ENCODE measurements at places on chromosomes 5 and 9.

DNA sequence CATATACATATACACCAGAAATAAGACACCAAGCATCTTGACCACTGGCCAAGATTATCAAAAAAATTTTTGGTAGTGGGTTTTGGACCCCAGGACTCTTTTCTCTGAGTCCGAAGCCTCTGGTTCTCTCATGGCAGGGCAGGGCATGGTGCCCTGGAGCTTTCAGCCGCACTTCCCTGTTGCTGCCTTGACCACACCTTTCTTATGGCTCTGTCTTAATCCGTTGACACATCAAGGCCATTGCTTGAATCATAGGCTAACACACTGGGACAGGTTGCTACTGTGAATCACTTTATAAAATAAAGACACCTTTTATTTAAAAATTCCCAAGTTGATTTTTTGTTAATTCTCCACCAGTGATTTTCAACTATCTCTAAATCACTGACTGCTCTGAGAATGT lies 45.4 kb upstream of the CAST start:
- DNase-seq: no peak

DNA sequence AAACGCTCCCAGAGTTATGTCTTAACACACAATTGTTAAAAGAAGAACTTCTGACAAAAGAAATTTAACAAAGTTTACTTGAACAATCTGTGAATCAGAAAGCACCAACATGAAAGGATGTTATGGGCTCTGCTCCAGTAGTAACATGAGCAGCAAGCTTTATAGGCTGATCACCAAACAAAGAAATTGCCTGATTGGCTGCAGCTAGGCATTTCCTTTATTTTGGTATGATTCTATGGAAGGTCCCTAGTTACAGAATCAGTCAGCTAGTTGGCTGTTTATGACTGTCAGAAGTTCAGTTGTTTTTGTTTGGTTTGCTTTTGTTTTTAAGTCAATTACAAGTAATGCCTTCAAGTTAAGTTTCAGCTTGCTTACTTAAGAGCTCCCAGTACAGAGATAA lies 102.4 kb upstream of the SMC2 start:
- no peak for DNase-seq

GRCh38 chr9:33248606-33249005 lies 8.6 kb downstream of the SPINK4 start:
- DNase-seq: no peak

GRCh38 chr9:90433398-90433941 lies 209.2 kb downstream of the DIRAS2 start:
- no peak for DNase-seq

DNA sequence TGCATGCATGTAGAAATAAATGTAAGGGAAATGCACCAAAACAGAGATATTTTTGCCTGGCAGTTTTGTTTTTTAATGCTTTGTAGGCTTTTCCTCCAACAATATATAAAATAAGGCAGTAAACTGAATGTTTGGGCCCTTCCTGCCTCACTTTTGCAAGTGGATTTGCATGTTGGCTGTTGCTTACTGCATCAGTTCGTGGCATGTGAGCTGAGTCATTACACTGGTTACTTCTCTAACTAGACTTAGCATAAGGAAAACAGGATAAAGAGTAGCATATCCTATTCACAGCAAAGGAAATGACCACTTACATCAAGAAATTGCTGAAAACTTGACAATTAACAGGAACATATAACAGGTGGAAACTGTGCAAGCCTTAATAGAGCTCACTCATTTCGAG lies 113.4 kb downstream of the TLE1 start:
- DNase-seq: no peak

DNA sequence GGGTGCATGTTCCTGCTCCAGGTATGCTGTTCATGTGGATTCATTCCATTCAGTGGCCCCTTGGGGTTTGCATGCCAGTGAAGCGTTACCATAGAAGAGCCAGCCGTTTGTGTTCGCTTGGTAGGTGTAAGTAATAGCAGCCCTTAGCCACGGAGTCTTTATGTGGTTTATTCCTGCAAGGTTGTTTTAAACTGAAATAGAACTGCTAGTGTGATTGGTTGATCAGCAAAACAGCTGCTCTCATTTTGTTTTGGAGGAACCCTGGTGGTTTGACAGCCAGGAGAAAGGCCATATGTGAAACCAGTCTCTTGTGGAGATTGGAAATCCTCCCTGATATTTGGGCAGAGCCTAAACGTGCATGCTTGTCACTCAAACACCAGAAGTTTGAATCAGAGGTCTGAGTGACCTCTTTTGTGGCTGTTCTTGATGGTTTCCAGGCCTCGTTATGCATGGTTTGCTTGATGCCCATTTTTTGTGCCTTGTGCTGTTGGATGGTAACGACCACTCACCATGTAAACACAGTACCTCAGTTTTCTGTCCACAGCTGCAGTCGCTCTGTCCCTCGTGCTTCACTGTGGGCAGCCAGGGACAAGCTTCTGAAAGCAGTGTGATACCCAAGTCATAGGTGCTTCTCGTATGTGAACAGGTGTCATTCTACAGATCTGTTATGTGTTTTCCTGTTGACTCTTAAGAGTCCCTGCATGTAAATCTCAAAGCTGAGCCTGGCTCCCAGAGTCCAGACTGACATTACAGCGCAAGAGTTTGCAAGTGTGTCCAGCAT lies 58.3 kb upstream of the NXNL2 start:
- no peak for DNase-seq

GRCh38 chr5:142356716-142357468 lies 32.1 kb upstream of the SPRY4 start:
- DNase-seq: peak; percentile 91

DNA sequence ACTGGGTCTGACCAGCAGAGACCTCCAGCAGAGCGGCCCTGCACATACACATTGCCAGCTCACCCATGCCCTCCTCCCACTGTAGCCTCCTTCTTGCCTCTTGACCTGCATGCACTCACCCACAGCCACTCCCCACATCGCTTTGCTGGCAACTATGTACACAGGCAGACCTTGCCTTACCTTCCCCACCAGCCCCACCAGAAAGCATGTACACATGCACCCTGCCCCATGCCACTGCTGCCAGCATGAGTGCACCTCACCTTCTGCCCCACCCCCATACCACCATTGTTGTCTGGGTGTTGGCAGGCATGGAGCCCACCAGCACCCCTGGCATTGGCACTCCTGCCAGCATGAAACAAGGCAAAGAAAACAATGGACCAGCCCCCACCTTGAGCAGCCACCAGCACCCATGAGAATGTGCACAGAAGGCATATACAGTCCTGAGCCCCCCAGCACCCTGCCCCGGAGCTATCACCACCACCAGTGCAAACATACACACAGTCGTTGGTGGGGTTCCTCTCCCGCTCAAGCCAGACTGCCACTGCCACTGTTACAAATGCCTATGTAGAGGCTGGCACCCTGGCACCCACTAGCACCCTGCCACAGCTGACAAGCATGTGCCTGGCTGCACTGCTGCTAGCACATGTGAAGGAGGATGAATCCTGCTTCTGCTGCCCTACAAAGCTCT lies 171.4 kb upstream of the NR4A3 start:
- no peak for DNase-seq

DNA sequence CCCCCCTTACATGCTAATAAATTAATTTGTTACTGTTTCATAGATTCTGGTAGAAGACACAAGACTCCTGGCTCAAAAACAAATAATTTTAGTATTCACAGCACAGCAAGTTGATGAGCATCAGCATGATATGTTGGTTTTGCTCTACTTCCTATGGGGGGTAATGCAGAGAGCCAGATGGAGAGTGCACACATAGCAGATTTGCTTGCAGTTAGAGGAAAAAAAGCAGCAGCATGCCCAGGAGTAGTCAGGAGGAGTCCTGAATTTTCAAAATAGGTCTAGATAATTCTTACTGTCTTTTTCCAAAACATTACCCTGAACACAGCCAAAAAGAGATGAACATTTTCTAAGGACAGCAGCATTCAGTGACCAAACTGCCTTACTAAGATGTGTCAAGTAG lies 261.3 kb downstream of the COX7C start:
- DNase-seq: no peak

GRCh38 chr5:157460921-157461792 lies 1.1 kb downstream of the NIPAL4 start:
- DNase-seq: no peak

DNA sequence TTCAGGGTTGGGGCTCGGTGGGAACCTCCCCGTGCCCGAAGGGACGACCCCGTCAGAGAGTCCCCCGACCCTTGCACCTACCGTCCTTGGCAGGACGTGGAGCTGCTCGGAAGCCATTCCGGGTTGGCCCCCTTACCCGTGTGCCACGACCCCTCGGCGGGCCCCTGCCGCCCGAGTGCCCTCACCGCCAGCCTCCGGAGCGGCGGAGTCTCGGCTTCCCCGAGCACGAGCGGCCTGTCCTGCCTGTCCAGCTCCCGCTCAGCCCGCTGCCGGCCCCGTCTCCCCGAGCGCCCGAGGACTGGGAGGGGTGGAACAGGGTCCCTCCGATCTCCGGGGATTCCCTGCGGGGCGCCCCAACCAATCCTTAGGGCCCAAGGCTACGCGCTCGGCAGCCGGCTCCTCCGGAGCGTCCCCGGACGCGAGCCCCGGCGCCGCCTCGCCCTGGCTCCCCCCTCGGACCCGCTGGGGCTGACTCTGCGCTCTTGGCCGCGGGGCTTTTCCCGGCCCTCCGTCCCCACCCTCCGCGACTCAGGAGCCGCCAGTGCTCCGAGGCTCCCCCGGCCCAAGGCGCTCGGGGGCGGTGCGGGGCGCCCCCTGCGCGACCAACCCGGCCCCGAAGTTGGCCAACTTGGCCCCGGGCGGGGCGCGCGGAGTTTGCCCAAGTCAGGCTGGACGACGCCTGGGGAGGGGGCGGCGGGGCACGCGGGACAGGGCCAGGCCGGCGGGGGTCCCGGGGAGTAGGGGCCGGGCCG lies 654 bp downstream of the ADAMTS2 start:
- no peak for DNase-seq

GRCh38 chr9:111661802-111662521 lies 557 bp downstream of the GNG10 start:
- DNase-seq: peak; percentile 39

DNA sequence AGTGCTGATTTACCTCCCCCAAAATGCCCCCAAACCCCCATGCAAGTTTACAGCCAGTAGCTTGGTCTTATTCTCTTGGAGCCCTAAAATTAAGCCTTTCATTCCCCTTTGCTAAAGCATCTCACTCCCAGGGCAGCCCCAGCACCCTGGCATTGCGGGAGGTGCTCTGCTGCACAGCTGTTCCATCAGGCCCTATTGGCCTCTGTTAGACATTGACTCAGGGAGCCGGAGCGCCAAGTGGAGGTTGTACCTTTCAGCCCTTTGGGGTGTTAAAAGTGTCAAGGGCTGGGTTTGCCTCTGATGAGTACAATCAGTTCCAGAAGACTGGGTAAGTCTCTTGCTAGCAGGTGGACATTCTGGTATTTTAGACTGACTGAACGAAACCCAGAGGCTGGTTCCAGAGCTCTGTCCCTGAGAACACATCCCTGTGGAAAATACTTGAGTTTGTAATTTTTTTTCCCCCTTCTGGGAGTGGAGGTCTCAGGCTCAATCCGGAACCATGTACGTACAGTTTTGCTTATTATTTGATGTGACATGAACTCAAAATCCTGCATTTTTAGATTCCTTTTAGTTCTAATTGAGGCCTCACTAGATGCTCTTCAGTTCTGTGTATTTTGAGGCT lies 102.4 kb downstream of the UBE2R2 start:
- no peak for DNase-seq

- DNase-seq: peak; percentile 86
Measured at GRCh38 chr5:177116631-177117373, 16.8 kb upstream of the NSD1 start.

- no peak for DNase-seq
Measured at GRCh38 chr5:38104497-38105230, 153.7 kb upstream of the EGFLAM start.

GRCh38 chr9:89153232-89154017 lies 25.2 kb downstream of the SHC3 start:
- peak; percentile 28 for DNase-seq

DNA sequence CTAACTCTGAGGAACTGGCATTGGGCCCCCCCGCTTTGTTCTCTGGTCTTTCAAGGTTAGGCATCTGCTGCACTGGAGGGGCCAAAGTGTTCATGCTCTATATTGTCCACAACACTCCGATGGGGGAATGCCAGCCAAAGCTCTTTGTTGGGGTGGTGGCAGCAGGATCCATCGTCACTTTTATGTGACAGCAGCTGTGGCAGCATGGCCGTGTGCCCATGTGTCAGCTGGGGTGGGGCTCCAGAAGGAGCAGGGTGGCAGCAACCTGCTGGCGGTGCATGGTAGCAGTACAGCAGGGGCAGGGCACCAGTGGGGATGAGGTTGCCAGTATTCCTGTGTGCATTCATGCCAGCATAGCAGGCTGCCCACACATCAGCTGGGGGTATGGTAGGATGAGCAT lies 28.2 kb downstream of the ITGA2 start:
- DNase-seq: no peak

GRCh38 chr9:89879276-89879675 lies 274.5 kb downstream of the GADD45G start:
- DNase-seq: no peak

GRCh38 chr5:125506124-125506523 lies 759.7 kb upstream of the ZNF608 start:
- no peak for DNase-seq

- DNase-seq: no peak
Measured at GRCh38 chr5:88836195-88836838, 46.7 kb downstream of the MEF2C start.

DNA sequence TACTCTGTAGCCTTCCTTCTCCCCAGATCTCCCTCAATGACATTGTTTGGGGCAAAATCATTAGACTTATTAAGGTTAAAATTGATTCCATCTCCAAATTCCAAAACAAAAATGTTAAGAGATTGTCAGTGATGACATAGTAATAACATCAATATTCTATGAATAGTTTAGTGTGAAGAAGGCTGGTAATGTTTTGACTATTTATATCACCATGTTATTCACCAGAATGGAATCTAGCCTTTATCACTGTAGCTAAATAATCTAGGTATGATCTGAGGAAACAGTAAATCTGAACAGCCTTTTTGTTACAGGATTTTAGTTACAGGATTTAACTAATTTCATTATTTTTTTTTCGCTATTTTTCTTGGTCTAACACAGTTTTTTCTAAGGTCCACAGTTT lies 929 bp upstream of the PLPP6 start:
- DNase-seq: no peak

DNA sequence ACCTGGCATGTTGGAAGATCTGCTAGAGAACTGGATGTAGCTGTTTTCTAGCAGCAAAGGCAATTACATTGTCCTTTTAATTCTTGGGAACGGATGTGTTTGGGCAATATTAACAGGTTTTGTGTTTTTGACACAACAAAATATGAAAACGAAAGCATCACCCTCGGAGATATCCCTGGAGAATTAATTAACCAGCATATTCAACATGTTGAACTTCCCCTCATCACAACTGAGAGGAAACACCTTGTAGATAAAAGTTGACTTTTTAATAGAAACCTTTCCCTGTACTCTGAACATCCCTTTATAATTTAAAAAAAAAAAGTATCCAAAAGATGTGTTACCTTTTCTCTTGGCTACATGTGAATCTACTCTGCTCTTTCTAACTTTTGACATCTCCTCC lies 13.0 kb downstream of the SEMA6A start:
- no peak for DNase-seq

GRCh38 chr5:64347309-64347708 lies 158.5 kb upstream of the RGS7BP start:
- DNase-seq: no peak
